ENCODE measurements at places on chromosomes 1 and 21.

GRCh38 chr21:41010101-41010435 is 157.9 kb upstream of the BACE2 start:
- no peak for DNase-seq

DNA sequence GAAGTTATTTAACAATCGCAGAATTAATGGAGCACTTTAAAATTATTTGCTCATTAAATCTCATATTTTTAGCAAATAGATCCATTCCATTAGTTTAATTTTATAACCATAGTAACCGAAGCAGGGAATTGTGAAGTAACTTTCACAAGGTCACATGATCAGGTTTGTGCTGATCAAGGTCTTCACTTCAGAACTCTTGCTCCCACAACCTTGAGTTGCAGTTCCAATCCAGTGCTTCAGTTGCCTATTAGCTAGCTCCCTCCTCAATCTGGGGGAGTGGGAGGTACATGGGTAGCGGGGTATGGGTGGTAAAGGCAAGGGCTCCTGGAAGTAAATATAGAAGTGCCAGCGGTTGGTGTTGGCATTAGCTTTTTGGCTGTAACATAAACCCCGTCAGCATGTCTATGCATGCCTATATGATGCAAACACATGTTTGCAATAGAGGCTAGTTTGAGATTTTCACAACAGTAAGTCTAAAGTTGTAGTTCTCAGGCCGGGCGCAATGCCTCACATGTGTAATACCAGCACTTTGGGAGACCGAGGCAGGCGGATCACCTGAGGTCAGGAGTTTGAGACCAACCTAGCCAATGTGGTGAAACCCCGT is 5.8 kb downstream of the ATP5IF1 start:
- no peak for DNase-seq

- DNase-seq, result no peak
Measured at GRCh38 chr1:161840363-161840762, 74.2 kb downstream of the ATF6 start.

GRCh38 chr21:31803039-31804007 is 69.5 kb upstream of the HUNK start:
- DNase-seq, result no peak

DNA sequence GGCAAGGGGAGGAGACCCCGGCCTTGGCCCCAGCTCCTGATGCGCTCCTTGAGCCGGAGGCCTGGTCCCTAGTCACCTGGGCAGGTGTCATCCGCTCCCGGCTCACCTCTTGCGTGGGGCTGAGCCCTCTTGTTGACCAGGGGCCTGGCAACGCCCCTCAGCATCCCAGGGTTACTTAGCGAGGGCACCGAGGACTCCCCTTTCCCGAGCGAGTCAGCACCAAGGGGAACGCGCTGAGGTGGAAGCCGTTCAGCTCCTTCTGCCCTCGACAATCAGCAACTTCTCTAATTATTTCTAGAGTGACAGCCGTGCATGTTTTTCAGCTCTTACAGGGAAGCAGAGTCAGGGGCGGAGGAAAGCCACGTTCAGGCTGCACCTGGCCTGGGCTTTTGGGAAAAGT is 522 bp downstream of the SLC45A1 start:
- no peak for DNase-seq

Data from BE2C (cell line).